Stimulated activated CD8-positive, alpha-beta memory T cell treated with anti-CD3 and anti-CD28 coated beads, Interleukin-15, amount 100 ng/mL, for 24 hours (primary cell): ENCODE measurements at places on chromosomes 12 and 14.
A peak's percentile ranks its signal among the peaks of the same experiment; 100 is the strongest.

DNA sequence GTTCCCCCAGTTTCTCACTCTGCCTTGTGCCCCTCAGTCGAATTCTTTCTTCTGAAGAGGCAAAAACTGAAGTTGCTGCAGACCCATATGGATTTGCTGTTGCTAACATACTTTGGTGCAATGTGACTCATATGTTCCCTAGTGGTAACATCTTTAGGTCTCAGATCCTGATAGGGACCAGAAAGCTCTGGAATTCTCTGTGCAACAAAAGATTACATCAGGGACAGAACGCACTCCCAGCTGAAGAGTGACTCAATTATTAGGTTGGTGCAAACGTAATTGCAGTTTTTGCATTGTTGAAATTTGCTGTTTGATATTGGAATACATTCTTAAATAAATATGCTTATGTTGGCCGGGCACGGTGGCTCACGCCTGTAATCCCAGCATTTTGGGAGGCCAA lies 8.2 kb upstream of the DHRS2 start:
- DNase-seq: no peak

- DNase-seq: no peak
These were observed 473.8 kb downstream of the RAD51B start for GRCh38 chr14:68293404-68293803.

GRCh38 chr12:93502802-93503623 lies 35.7 kb downstream of the MRPL42 start:
- DNase-seq: peak; percentile 6

- DNase-seq: no peak
These were observed 37.8 kb upstream of the ITPR2 start for GRCh38 chr12:26870491-26871419.

DNA sequence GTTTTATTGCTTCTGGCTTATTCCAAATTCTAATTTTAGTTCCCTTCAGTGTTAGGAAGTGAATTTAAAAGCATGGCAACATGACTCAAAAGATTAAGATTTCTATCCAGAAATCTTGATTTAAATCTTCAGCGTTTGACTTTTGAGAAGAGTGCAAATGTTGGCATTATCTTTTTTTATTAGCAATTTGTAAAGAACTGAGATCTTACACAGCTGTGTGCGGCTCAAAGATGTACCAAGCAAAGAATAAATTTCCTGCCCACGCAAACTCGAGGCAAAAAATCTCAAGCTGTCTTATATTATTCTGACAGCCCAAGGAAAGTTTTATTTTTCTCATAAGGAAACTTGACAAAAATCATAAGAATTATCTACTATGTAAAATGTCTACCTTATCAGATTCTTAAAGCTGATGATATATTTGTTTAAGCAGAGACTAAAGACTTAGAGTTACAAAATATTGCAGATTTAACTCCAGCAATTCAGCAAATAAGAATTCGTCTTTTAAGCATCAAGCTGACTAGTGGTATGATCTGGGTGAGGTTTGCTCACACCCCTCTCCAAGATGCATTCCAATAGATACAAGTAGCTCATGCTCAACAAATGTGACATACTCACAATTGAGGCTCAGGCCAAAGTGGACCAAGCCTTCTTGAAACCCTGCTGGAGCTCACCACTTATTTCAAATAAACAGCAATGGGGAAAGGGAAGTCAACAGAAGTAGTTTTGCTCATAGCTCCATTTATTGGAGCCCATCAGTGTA lies 47.4 kb upstream of the POC1B start:
- no peak for DNase-seq

GRCh38 chr12:23686095-23686494 lies 263.4 kb downstream of the SOX5 start:
- no peak for DNase-seq

GRCh38 chr12:116859079-116859478 lies 22.2 kb downstream of the HRK start:
- no peak for DNase-seq

DNA sequence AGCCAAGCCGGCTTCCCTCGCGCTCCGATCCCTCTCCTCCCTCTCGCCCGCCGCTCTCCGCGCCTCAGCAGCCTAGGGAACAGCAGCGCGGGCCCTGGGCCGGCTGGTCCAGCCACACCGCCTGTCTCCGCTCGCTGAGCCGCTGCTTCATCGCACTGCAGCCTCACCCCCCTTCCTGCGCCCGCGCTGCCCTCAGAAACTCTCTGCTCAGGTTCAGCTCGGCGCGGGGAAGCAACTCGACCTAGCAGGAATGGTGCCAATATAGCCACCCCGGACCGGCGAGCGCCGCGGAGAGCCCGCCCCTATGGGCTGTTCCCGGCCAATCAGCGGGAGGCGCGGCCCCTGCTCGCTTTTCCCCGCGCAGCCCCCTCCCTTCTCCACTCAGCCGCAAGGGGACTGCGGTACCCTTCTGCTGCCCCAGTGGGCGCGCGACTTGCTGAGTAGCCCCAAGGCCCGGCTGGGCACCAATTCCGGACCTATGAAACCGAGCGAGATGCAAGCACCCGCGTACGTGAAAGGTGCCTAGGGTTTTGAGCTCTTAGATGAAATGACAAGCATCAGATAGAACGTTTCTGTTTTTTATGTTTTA lies at the start of gene ADAMTS20:
ADAMTS20 (minus strand) TSS at position 233 of the 589 bp plus-strand sequence. CDS start 282 bp downstream, outside the sequence.
- no peak for DNase-seq

- no peak for DNase-seq
These were observed 987 bp downstream of the CCER1 start for GRCh38 chr12:90953956-90954421.

DNA sequence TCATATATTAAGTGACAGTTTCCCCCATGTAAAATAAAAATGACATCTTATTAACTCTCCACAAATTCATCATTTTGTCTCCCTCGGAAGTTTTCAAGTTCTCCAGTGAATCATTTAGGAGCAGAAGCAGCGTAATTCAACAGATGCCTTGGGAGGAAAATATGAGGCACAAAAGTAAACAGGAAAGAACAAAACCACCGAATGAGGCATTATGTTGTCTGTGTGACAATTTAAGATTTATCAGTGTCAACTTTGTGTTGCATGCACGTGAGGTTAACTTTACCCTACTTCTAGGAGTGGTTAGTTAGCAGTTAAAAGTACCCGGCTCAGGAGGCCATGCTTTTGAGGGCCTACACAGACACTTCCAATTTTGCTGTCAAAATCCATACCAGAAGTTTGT lies 258.6 kb downstream of the IPO8 start:
- DNase-seq: no peak
